Camera-type eye (tissue), 1 donor: ENCODE measurements at places on chromosomes 11 and 22. TPM values are rescaled to one million over a fixed set of nuclear protein-coding genes. Genes with fewer than 3 reads are reported as not detected.

PSMA1 gene
- 96.6 TPM for total RNA-seq

OR4C6 gene
- total RNA-seq: not detected

TEF gene
- 25.1 TPM for total RNA-seq

CD3E gene
- total RNA-seq: 0.55 TPM

RFPL3 gene
- total RNA-seq: not detected

POTEH gene
- total RNA-seq: not detected

RFPL2 gene
- not detected for total RNA-seq

KCNE3 gene
- 5.8 TPM for total RNA-seq

ZNF408 gene
- total RNA-seq: 9.0 TPM

ZP1 gene
- not detected for total RNA-seq

RRP8 gene
- 25.6 TPM for total RNA-seq

KCTD14 gene
- total RNA-seq: 2.7 TPM

MMP13 gene
- not detected for total RNA-seq

ELF5 gene
- total RNA-seq: 1.4 TPM

CENATAC gene
- 48.5 TPM for total RNA-seq

SHISAL1 gene
- total RNA-seq: 6.3 TPM

GGTLC3 gene
- not detected for total RNA-seq

ADM2 gene
- 1.5 TPM for total RNA-seq

PTPRJ gene
- 24.4 TPM for total RNA-seq

RIMBP3B gene
- 0.60 TPM for total RNA-seq

CFAP300 gene
- 5.6 TPM for total RNA-seq

OR10A2 gene
- 0.22 TPM for total RNA-seq

SERHL2 gene
- total RNA-seq: 4.5 TPM

MYBPC3 gene
- total RNA-seq: 0.11 TPM

IL18 gene
- total RNA-seq: 4.4 TPM

LDLRAD3 gene
- 25.1 TPM for total RNA-seq

POLD4 gene
- total RNA-seq: 11.1 TPM

CARD18 gene
- 0.88 TPM for total RNA-seq

TSGA10IP gene
- not detected for total RNA-seq

OR2AG1 gene
- not detected for total RNA-seq

BTG4 gene
- not detected for total RNA-seq

SEPTIN5 gene
- 83.4 TPM for total RNA-seq

TRAF6 gene
- total RNA-seq: 16.7 TPM

LARGE2 gene
- 3.8 TPM for total RNA-seq

SLC22A9 gene
- not detected for total RNA-seq

DGKZ gene
- 45.1 TPM for total RNA-seq

GDPD4 gene
- not detected for total RNA-seq

FGF4 gene
- not detected for total RNA-seq

KRTAP5-9 gene
- total RNA-seq: not detected

PAMR1 gene
- 20.3 TPM for total RNA-seq

LRRC56 gene
- 1.2 TPM for total RNA-seq

OR51E2 gene
- 2.1 TPM for total RNA-seq

MEI1 gene
- total RNA-seq: 0.82 TPM

RASL10A gene
- total RNA-seq: 2.9 TPM

OR51B2 gene
- 0.44 TPM for total RNA-seq

MS4A1 gene
- total RNA-seq: 0.93 TPM

OR8G5 gene
- total RNA-seq: not detected

VSIG2 gene
- 0.55 TPM for total RNA-seq

DEUP1 gene
- 1.3 TPM for total RNA-seq
